ENCODE measurements at places on chromosomes 5 and 9.
A peak's percentile ranks its signal among the peaks of the same experiment; 100 is the strongest.

DNA sequence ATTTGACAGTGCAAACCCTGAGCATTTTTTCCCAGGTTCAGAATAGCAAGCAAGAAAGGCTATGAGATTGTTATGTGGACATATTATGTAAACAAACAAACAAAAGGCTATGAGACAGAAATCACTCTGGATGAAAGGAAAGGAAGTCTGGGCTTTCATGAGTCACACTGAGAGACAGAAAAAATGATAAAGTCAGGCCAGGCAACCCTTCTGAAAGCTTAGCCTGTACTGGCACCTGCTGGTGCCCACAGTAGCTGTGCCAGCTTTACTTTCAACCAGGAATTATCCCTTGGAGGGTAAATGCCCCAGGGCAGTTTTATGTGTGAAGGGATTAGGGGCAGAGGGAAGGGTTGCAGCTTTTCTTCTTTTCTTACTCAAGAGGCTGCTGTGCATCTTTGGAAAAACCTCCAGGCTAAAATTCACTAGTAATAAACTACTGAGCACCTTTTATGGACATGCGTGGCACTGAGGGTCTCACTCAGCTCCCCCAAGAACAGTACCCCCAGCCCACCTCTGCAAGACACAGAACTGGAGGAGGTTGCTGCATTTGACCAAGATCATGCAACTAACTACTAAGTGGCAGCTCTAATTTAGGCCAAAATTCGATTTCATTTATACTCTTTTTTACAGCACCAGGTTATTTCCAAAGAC is 41.7 kb downstream of the ACTL7B start:
- DNase-seq: no peak

DNA sequence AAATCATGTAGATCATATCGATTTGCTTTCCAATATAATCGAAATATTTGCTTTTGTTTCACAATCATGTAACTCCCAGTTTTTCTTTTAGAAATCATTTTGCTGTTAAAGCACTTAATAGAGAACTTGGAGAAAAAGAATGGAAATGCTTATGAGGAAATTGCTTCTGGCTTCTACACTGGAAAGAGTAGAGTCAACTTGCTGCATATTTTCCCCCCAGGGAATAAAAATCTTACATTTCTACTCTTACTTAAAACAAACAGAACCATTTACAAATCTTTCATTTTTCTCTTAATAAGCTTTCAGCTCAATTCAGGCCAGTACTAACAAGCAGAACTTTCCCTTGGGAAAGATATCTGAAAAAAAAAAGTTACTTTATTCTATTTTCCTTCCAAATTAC is 312.0 kb downstream of the CHSY3 start:
- DNase-seq: no peak

- no peak for DNase-seq
Observed at GRCh38 chr9:137156567-137157375, 13.1 kb downstream of the LRRC26 start.

GRCh38 chr5:80127116-80127552 is 92.0 kb downstream of the THBS4 start:
- DNase-seq: no peak

DNA sequence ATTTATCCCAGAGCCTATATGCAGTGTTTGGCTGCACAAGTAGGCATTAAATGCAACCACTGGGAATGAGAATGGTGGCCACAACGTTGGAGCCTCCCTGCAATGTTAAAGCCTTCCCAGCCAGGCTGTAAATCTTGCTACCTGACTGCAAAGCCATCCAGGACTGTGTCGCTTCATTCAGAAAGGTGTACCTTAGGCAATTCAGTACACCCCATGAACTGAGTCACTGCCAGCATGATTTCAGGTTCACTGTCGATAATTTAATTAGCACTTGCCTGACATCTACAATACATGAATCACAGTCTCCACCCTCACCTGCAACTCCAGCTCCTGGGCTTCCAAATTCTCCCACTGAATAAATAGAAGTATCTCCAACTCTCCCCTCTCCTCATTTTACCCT is 108.4 kb downstream of the SLIT3 start:
- DNase-seq: no peak

GRCh38 chr5:128870373-128870772 is 94.9 kb upstream of the SLC27A6 start:
- DNase-seq: no peak

- DNase-seq: peak; percentile 95
Observed at GRCh38 chr9:122931226-122932121, at the start of gene ZBTB26. Gene ZBTB26 (minus strand): TSS chr9:122931512. CDS start chr9:122919934, 11,578 bp downstream.

DNA sequence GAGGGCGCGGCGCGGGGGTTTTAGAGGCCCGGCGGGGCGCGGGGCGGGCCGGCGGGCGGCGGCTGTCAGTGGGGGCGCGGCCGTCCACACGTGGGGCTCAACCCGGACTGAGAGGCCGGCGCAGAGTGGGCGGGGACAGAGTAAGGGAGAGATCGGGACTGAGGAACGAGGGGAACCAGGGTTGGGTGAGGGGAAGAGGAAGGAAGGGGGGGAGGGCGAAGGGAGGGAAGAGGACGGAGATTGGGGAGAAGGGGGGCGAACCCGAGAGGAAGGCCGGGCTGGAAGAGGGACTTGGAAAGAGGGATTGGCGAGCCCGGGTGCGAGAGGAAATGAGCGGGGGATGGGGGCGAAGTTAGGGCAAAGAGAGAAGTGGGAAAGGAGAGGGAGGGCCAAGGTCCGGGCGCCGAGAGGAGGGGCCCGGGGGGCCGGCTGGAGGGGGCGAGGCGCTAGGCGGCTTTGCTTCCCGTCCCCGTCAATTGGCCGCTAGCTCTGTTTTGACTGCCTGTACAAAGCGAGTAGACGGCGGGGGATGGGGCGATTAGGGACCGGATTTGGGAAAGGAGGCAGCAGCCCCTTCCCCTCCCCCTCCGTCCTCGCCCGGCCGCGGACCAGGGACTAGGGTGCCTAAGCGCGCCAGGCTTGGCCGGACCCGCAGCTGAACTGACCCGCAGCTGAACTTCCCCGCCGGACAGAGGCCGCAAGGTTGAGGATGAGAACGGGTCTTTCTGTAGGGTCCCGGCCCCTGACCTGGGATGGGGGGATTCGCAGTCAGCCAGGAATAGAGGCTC is 399 bp upstream of the FBN2 start:
- peak; percentile 92 for DNase-seq

DNA sequence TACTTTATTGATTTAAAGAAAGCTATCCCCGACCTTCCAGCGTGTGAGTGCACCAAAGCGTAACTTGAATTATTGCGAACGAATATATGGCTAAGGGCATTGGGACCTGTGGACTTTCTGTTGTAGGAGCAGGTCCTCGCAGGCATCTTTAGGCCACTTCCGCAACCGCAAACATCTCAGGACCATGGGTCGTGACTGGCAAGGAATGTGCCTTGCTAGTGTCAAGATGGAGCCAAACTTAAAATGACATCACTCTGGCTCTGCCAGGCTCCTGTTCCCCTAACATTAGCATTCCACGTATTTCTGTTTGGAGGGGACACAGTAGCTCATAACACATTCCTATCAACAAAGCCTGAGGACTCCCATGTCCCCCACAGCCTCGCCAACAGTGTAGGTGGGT is 44.1 kb upstream of the OLFM1 start:
- no peak for DNase-seq

DNA sequence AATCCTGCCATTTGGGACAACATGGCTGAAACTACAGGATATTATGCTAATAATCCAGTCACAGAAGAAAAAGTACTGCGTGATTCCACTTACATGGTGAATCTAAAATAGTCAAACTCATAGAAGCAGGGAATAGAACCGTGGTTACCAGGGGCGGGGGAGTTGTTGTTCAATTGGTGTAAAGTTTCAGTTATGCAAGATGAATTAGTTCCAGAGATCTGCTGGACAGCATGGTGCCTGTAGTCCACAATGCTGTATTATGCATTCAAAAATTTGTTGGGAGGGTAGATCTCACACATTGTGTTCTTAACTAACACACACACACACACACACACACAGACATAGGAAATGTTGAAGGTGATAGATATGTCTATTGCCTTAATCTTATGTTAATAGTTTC is 480.5 kb downstream of the DMRT2 start:
- DNase-seq: no peak

DNA sequence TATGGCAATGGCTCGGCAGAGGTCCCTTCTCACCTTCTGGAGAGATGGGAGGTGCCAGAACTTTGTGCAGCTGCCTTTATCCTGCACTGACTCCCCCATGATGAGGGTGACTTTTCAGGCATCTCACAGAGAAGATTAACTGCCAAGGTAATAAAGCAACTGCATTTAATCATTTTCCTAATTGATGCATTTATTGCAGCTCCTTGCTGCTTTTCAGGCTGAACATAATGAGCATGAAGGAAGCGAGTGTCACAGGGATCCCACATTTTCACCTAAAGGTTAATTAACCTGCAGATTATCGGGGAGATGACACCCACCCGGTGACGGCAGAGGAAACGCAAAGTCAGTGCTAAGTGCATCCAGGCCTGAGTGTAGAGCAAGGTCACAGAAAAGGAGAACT is 154.3 kb downstream of the ICE1 start:
- DNase-seq: peak; percentile 7

DNA sequence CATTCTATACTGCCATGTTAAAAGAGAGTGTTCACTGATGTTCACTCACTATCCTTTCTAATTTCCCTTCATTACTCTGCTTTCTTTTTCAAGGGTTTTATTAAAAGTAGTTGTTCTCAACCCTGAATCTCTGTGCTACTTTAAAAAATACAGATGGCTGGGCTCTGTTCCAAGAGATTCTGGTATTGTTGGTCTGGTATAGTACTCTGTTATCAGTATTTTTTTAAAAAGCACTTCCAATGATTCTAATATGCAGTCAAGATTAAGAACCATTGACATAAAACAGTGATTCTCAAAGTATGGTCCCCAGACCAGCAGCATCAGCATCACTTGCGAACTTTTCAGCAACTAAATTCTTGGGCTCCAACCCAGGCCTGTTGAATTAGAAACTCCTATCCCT is 77.0 kb upstream of the STARD4 start:
- DNase-seq: no peak

DNA sequence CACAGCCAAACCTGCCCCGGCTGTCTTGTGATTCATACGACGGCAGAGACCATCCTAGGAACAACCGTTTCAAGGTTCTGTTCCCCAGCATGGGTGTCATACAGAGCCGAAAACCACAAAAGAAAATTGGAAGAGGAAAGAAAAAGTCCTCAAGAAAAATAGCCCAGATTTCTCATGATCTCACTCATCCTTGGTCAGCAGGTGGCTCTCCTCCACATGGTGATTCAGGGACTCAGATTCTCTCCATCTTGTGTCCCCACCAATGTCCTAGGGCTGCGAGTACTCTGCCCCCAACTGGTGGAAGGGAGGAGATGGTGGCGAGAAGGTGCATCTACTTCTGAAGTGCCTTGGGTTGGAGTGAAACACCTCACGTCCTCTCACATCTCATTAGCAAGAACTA is 25.6 kb downstream of the PDZD2 start:
- DNase-seq: no peak

- no peak for DNase-seq
Observed at GRCh38 chr5:78701795-78702410, 53.3 kb upstream of the LHFPL2 start.

GRCh38 chr9:124037790-124038189 is 26.2 kb downstream of the LHX2 start:
- DNase-seq: no peak

GRCh38 chr5:82959466-82959865 is 117.7 kb downstream of the TMEM167A start:
- no peak for DNase-seq

- no peak for DNase-seq
Observed at GRCh38 chr9:73219985-73220626, 68.4 kb downstream of the ANXA1 start.

DNA sequence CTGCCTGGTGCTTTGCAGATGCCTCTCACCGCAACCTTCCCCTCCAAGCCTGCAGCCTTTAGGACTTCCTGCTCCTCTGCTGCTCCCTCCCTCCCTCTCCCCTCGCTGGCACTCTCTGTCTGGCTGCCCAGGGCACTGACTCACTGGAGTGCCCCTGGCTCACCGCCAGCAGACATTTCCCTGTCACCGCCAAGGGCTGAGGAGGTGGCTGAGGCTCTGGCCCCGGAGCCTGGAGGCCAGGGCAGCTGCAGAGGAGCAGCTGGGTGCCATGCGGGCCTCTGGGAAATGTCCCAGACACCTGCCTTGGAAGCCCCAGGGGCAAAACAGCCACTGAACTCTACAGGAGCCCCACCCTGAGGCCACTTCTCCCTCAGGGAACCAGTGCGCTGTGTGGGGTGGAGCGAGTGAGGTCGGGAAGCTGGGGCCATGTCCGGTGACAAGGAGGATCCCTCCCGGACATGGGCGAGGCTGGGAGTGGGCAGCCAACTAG is 53.4 kb downstream of the TENT4A start:
- no peak for DNase-seq

DNA sequence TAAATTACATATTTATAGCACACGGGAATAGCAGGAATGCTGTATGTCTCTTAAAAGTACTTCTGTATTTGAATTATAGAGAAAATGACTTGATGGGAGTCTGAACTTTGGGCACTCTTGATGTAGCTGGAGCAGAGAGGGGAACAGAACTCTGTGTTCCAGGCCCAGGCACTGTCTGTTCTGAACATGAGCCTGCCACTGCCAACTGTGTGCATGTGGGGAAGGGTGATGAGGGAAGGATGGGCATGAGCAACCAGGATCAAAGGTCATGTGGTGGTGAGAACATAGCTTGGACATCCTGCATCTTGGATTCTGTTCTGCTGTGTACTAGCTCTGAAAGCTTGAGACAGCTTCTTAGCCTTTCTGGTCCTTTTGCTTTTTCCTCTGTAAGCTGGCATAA is 16.4 kb upstream of the ZBED3 start:
- DNase-seq: no peak

GRCh38 chr5:132828846-132829494 is 1.5 kb downstream of the SHROOM1 start:
- DNase-seq: no peak

GRCh38 chr5:10333154-10334006 is 20.1 kb upstream of the MARCHF6 start:
- no peak for DNase-seq

GRCh38 chr9:15191378-15191777 is 115.6 kb downstream of the TTC39B start:
- no peak for DNase-seq

GRCh38 chr9:27462434-27462833 is 61.7 kb upstream of the IFNK start:
- no peak for DNase-seq

DNA sequence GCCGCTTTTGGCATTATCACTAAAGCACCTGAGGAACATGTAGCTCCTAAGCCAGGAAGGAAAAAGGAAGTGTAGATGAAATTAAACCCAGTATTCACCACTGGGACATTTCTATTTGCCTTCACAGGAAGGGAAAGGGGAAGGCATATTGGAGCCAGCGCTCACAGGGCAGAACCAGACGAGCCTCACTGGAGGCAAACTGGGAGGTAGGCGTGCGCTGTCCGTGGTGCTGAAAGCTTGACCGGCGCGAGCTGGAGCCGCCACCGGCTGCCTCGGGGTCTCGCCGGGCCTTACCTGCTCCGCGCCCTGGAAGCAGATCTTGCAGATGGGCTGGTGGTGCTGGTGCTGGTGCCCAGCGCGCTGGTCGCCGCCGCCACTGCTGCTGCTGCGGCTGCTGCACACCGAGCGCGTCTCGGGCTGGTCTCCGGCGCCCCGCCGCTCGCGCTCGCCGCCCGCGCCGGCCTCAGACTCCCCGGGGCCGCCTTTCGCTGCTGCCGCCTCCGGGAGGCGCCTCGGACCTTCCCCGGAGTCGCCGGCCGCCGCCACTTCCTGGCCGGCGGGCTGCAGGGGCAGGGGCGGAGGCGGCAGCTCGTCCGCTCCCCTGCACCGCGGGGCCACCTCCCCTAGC is 732 bp downstream of the MARCHF11 start:
- DNase-seq: peak; percentile 89
